ENCODE measurements at places on chromosomes 1 and 21.

- no peak for DNase-seq
Observed at GRCh38 chr1:69511426-69512192, 56.1 kb upstream of the LRRC7 start.

- peak; percentile 71 for DNase-seq
Observed at GRCh38 chr1:116910379-116911187, 867 bp downstream of the PTGFRN start.

GRCh38 chr1:54356680-54357147 lies 49.5 kb downstream of the SSBP3 start:
- DNase-seq: peak; percentile 40

DNA sequence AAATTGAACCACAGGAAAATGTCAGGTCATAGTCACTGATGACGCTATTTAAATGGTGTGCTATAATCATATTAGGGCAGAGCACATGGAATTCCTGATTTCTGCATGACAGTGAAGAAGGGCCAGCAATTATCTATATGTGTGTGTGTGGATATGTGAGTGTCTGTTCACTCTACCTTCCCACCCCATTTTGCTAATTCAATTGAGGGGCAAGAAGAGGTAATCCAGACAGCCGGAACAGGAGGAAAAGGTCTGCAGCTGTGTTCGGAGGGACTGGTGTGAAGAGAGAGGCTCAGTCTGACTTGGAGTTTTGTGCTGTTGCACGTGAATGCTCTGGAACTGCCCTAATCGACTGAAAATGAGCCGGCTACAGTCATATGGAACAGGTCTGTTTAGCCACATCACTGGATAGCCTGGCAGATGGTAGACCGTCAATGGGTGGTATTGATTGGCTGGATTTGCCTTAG lies 5.1 kb upstream of the ELAVL4 start:
- DNase-seq: no peak

DNA sequence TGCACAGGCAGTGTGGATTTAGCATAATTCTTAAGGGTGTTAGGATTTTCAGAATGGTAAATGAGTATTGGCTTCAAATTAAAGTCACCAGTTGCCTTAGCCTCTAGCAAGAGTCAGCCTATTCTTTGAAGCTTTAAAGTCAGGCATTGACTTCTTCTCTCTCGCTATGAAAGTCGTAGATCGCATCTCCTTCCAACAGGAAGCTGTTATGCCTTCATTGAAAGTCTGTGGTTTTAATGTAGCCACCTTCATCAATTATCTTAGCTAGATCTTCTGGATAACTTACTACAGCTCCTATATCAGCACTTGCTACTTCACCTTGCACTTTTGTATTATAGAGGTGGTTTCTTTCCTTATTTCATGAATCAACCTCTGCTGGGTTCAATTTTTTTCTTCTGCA lies 320.2 kb downstream of the PTPRC start:
- no peak for DNase-seq

DNA sequence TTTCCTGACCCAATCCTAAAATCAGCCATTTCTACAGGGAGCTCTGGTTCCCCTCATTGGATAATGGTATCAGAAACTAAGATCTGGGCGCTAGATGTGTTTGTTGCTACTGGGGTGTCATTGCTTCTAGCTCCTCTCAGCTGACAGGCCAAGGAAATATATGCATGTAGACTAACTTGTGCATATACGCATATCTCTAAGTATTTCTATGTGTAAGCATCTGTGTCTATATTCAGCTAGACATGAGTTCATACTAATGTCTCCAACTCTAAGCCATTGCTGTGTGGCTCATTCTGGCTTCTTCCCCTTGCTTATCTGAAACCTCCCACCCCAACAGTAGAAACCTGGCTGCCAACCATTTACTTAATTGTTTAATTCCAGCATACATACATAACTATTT lies 130.3 kb upstream of the MAGI3 start:
- DNase-seq: no peak

DNA sequence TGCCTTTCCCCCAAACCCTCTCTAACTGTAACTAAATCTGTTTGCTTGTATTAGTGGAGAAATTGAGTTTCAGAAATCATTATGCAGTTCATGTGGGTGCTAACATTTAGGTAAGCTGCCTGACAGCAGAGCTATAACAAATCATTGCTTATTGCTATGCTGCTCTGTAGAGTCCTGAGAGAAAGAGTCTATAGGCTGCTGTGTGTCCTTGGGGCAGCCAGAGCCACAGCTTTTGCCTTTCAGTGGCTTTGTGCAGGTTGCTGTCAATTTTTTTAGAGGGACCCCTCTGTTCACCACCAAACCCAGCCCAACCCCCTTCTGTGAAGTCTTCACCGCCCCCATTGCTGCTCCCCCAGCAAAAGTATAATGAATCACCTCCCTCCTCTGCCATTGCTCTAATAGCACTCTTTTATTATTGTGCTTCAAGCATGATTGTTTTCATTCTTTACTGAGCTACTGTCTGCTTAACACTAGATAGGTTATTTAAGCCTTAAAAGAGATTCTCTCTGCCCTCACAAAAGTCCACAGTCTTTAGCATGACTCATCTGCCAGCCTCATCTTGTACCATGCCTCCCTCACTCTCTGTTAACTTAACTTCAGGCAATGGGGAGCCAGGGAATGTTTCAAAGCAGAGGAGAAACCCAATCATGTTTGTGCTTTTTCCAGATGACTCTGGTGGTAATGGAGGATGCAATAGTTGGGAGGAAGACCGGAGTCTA lies 38.6 kb downstream of the DIRAS3 start:
- no peak for DNase-seq

DNA sequence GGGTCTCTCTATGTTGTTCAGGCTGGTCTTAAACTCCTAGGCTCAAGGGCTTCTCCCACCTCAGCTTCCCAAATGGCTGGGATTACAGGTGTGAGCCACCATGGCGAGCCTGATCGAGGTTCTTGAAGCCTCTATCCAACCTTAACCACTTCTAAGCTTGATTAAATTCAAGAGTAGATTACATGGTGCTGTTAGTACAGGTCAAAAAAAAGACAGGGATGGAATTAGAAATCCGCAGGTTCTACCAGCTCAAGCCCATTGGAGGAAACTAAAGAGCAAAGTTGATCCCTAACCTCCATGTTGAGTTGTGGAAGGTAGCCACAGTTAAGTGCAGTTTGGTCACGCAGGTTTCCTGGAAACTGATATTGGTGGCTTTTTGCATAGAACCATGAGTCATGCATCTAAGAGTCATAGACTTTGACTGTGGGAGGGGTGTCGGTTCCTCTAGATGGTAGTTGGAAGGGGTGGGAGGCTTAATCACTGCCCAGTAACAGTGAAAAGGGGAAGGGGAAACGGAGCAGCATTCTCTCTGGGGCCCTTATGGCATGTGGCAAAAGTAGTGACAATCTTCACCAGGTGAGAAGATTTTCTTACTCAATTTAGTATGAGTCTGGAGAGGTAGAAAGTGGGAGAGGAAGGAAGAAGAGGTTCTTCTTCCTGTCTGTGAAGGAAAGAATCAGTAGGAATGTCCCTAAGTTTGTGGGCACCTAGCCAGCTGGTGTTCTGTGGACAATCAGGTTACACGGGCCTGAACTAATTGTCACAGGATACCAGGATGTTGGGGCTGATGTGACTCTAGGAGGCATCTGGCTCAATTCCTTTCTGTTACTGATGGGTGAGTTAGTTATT lies 7.0 kb downstream of the CD53 start:
- no peak for DNase-seq

All from left colon (tissue), 2 donors.